ENCODE measurements at places on chromosomes 6 and 20.

GRCh38 chr6:90369024-90369519 is 72.4 kb upstream of the BACH2 start:
- peak; percentile 63 for DNase-seq

DNA sequence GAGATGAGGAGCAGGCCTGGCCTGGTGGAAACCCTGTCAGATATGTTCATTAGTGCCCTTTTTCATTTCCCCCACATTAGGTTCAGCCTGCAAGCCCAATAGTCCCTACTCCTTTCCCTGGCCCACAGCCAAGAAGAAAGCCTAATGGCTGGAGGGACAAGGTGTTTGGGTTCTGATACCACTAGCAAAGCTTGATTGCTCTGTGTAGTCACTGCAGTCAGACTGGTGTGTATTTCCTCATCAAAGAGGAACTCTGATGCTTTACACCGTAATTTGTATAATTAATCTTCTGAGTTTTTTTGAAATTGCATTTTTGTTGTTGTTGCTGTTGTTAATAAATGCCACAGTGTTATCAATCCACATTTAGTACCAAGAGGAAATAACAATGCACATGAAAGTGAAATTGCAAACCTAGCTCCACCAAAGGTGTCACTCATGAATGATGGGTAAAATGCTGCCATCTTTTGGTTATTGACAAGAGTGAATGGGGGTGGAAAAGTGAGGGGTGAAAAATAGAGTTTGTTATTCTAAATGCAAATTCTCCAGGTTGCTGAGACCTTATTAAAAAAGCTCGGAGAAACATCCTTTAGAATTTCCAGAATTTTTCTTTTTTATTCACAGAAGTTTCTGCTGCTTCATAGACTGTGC is 320.2 kb upstream of the POU3F2 start:
- DNase-seq = no peak

DNA sequence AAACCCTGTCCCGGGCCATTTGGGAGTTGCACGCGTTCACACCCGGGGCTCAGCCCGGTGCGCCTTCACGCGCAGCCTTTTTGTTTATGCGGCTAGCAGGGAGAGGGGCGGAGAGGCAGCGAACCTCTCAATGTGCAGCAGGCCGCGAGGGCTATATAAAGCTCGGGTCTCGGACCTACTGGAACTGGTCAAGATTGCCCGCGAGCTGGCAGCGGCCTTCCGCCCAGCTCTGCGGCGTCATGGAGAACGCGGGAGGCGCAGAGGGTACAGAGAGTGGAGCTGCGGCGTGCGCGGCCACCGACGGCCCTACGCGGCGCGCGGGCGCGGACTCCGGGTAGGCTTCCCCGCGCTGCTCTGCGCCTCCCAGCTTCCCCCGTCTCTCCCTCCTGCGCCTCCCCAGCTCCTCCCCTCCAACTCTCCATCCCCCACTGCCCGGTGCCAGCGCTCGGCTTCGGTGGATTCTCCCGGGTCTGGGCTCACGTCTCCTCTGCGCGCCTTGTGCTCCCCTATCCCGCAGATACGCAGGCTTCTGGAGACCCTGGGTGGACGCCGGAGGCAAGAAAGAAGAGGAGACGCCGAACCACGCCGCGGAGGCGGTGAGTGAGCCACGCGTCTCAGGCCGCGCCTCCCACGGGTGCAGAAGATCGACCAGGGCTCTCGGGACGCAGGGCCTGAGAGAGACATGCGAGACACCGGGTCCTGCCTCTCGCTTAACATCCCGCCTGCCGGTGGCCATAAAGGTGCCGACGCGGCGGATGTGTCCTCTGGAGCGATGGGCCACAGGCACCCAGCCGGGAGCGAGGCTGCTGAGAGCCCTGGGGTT is at the start of gene RIPPLY2:
Gene RIPPLY2, plus strand, starts transcription at position 183 of the 823 bp plus-strand sequence. Its CDS starts 57 bp downstream, at position 240.
- DNase-seq = no peak

DNA sequence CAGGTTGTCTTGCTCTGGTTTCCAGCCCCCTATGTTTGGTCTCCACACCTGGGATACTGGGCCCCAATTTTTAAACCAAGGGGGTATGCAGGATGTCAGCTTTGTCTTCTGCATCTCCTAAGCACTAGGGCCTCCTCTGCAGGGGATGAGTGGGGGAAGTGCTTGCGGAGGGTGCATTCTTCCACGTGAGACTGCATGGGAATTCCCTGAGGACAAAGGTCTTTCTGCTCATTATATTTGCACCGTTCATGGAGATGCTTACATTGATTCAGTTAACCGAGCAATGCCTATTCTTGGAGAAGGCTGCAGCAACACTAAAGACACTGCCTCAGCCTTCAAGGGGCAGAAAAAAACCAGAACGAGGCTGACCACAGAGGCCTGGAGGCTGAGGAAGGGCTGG is 45.4 kb downstream of the RAB44 start:
- DNase-seq = no peak

DNA sequence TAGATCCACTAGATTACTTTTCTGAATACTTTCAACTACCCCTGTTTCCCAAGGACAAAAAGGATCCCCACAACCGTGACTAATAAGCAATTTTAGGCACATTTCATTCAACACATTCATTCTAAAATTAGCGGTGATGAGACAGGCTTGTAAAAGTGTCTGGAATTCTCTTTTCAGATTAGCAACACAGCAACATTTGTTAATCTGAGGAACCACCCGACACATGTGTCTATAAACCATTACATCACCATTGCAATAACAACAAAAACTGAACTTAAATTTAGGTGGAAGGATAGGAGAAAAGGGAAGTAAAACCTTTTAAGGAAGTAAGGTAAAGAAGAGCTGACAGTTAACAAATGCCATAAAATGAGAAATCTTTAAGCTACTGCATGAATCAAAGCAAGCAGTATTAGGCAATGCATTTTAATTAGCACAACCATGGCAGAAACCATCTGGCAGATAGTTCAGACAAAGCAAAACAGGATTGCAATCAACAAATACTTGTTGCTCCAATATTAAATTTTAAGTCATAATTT is 49.1 kb downstream of the MAP3K7 start:
- no peak for DNase-seq

GRCh38 chr6:164095056-164095455 is 680.5 kb downstream of the QKI start:
- no peak for DNase-seq
